ENCODE measurements at places on chromosomes 4 and X. TPM values are rescaled to one million over a fixed set of nuclear protein-coding genes. Genes with fewer than 3 reads are reported as not detected.
A peak's percentile ranks its signal among the peaks of the same experiment; 100 is the strongest.

The VEGFD gene
- total RNA-seq, result not detected

DNA sequence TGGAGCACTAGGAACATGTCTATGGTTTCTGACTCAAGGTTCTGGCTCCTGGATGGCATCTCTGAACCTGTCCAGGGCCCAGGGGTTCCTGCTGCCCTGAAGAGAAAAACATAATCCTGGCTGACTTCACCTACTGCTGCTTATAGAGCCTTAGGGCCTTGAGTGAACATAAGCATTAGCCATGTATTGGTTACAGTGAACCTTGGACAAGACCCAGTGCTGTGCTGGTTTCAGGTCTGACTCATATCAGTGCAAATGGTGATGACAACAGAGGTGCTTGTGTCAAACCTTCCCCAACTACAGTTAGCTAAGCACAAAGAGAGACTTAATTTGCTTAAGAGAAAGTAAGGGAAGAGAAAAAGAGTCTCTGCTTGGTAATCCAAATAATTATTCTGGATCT lies 1047.2 kb downstream of the GLUD2 start:
- peak; percentile 30 for DNase-seq

The DCAF8L1 gene
- total RNA-seq, result not detected

DNA sequence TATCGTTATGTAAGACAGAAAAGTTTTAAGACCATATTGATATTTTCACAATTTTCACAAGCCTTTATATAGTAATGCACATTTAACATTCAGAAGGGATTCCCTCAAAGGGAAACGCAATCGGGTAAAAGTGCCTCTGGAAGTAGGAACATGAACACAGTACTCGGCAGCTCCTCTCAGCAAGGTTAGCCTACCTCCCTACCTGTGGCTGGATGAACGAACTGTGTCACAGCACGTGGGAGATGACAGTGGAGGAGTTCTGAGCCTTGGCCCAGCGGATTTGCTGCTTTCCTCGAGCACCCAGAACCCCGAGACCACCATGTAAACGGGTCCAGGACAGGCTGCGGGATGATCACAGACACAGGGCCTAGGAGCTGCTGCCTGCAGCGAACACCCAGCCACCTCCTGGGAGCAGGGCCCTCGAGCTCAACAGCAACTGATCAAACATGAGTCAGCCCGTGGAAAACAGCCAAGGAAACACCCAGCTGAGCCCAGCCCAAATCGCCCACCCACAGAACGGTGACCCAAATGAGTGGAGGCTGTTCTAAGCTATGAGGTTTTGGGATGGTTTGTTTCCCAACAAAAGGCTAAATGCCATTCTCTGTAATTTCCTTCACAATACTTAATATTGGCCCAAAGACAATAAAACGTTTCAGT lies 30.4 kb downstream of the FAT1 start:
- DNase-seq, result peak; percentile 96

GRCh38 chrX:53116101-53116500 lies 22.2 kb downstream of the KANTR start:
- peak; percentile 20 for DNase-seq

The GAGE13 gene
- not detected for total RNA-seq

The HERC3 gene
- 18.0 TPM for total RNA-seq

The KIF4A gene
- total RNA-seq, result 5.6 TPM

DNA sequence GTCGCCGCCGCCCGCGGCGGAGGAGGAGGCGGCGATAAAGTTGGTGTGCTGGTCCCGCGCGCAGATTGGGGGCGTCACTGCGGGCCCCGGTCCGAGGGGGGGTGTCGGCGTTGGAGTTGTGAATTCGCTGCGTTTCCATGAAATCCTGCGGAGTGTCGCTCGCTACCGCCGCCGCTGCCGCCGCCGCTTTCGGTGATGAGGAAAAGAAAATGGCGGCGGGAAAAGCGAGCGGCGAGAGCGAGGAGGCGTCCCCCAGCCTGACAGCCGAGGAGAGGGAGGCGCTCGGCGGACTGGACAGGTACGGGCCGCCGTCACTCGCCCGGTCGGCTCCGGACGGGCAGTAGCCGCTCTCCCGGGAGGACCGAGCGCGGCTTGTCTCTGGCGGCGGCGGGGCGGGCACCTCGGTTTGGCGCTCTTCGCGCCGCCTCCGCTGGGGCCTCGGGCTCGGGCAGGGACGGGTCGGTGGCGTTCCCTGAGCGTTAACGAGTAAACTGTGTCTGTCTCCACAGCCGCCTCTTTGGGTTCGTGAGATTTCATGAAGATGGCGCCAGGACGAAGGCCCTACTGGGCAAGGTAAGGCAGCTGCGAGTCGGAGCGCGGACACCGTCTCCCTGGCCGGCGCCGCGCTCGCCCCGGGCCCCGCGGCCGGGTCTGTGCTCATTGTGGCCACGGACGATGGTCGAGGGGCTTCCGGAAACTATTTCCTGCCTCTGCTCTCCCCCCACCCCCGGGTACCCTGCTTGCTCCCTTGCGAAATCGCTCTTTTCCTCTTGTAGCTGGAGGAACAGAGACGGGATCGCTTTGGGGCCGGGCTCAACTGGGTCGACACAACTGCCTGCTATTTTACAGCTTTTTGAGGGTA lies 658 bp downstream of the KDM6A start:
- DNase-seq, result peak; percentile 67

DNA sequence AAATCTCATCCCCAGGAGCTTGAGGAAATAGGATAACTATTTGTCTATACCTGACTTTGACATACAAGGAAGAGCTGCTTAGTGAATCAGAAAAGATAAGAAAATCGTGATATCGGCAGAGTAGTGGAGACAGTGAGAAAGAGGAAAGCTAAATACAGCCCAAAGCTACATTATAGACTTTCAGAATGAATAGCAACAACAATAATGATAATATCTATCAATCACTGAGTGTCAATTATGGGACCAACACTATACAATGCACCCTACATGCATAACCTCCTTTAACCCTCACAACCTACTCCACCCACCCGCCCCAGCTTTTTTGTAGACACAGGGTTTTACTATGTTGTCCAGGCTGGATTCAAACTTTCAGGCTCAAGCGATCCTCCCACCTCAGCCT lies 205.1 kb downstream of the PPP3CA start:
- DNase-seq, result no peak

- no peak for DNase-seq
These were observed 846.8 kb downstream of the FSTL5 start for GRCh38 chr4:161317000-161317399.

DNA sequence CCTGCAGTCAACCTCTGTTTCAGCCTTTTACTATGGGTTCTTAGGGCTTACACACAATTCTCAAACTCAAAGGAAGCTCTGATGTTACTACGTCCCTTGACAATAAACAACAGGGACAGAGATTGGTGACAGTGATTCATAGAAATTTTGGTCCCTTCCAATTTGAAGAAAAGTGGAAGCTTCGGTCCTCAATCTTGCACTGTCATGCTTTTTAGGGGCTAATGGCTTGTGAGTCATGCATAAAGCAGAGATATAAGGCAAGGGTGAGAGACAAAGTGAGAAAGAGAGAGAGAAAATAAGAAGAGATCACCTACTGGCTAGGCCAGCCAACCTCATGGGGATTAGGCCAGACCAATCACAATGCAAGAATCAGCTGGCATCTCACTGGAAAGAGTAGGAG lies 63.2 kb upstream of the STARD8 start:
- no peak for DNase-seq

The MPC1L gene
- not detected for total RNA-seq

DNA sequence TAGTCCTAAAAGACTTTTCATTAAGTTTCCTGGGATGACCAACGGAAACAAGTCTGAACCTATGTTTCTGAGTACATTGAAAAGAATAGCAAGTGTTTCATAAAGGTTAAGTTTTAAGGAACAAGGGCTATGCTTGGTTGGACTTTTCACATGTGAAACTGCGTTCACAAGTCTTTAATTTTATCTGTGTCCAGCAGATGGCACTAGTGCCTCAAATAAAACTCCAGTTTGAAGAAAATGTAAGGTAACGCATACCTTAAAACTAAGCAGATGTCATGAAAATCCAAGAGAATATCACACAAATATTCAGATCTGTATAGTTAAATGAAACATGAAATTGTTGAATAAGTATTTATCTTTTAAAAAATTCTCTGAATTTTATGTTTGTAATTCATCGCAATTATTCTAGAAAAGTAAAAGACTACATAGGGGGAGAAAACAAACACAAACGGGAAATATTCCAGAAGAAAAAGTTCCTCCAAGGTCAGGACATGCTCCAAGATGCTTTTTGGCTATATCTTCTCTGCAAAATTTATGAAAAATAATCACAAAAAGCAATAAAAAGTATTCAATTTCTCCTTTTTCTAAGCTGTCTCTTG lies 89.6 kb upstream of the MAD2L1 start:
- peak; percentile 60 for DNase-seq

The FSTL5 gene
- not detected for total RNA-seq

DNA sequence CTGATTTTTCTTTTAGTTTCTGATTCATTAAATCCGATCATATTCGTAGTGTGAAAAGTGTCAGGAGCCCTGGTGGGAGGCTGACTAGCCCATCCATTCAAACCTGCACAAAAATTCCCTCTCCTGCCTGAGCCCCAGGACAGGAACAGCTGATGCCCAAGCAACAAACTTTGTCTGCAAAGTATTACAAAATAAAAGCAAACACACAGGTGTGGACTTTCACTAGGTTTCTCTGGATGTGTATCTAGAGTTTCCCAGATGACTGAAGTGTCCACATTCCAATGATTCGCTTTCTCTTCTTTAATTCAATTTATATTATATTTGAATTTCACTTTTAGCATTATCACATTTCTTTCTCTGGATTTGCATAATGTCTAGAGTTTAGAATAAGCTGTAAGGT lies 18.2 kb upstream of the FAM9B start:
- no peak for DNase-seq

DNA sequence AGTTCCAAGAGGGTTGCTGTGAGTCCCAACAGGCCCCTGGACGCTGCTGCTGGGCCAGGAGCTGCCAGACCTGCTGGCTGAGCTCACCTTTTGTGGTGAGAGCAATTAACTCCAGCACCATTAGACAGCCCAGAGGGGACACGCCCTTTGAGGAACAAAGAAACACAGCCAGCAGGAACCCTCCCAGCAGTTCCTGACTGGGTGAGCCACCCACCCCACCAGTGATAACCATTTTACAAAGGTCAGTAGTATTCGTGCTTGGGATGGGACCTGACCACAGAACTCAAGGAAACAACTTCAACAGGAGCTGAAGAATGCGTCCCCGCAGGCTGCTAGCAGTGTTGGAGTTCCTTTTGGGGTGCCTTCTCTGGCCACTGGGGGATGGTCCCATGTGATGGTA lies 38.8 kb upstream of the AFAP1 start:
- no peak for DNase-seq

- peak; percentile 39 for DNase-seq
These were observed 7.2 kb downstream of the SH3BP2 start for GRCh38 chr4:2799971-2800690.

DNA sequence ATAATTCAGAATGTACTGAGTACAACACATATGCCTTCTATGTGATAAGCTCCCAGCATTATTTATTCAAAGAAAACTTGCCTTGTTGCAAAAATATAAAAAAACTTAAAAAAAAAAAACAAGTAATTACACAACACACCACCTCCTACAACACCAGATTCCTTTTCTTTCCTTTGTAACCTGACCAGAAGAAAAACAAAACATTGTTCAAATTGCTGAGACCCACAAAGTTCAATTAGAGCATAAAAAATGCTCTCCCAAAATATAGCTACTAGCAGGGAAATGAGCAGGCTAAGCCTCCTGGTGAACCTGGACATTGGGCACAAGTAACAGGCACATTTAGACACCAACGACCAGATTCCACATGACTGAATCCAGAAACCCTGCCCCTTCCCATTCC lies 38.3 kb downstream of the MECP2 start:
- DNase-seq, result no peak

GRCh38 chr4:17812801-17813200 lies 2.0 kb downstream of the NCAPG start:
- peak; percentile 39 for DNase-seq

The MSANTD1 gene
- 2.1 TPM for total RNA-seq

- no peak for DNase-seq
These were observed 8.6 kb downstream of the TCEAL7 start for GRCh38 chrX:103338663-103339062.

DNA sequence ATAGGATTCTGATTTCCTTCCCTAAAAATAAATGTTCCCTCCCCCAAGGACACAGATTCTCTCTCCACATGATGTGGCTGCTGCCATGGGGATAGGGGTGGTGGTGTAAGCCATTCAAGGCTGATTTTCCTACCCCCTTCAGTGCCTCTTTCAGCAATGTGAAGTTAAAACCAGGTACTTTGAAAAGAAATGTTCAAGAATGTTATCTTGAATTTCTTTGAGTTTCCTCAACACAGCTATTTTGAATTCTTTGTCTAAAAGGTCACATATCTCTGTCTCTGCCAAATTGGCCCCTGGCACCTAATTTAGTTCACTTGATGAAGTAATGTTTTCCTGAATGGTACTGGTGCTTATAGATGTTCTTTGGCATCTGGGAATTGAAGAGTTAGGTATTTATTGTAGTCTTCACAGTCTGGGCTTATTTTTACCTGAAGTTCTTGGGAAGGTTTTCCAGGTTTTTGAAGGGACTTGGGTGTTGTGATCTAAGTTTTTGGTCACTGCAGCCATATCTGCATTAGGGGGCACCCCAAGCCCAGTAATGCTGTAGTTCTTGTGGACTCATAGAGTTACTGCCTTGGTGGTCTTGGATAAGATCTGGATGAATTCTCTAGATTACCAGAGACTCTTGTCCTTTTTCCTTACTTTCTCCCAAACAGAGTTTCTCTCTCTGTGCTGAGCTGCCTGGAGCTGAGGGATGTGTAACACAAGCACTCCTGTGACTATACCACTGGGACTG lies 7.6 kb upstream of the DIPK2B start:
- no peak for DNase-seq
